ENCODE measurements at places on chromosomes 6 and 20. TPM values are rescaled to one million over a fixed set of nuclear protein-coding genes. Genes with fewer than 3 reads are reported as not detected.

- DNase-seq = no peak
Observed at GRCh38 chr6:82094166-82094806, 153.3 kb downstream of the IBTK start.

DNA sequence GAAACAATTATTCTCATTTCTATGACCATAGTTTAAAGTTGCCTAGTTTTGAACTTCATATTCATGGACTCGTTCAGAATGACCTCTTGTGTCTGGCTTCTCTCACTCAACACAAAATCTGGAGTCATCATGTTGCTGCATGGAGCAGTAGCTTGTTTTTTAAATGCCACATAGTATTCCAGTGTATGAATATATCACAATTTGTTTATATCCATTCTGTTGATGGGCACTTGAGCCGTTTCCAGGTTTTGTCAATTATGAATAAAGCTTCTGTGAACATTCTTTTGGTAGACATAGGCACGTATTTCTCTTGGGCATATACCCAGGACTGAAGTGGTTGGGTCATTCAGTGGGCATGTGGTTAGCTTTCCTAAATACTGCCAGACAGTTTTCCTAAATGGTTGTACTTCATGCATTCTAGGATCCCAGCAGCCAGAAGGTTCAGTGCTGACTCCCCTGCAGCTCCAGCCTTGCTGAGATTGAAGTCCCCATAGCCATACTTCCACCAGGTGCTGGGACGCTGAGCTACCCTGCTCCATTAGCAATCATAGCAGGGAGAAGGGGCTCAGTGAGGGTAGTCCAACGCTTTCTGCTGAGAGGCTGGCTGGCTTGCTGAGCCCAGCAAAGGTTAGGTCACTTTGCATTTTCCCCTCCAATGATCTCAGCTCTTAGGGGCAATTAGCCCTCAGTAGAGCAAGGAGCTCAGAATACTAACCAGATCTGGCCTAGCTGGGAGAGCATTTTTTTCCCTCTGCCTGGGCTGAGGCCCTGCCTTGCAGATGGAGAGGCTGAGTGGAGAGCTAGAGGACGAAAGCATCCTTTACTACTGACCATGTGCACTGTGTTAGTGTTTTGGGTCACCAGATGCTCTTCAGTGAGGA, 35.7 kb upstream of the CTNNBL1 start:
- no peak for DNase-seq

DNA sequence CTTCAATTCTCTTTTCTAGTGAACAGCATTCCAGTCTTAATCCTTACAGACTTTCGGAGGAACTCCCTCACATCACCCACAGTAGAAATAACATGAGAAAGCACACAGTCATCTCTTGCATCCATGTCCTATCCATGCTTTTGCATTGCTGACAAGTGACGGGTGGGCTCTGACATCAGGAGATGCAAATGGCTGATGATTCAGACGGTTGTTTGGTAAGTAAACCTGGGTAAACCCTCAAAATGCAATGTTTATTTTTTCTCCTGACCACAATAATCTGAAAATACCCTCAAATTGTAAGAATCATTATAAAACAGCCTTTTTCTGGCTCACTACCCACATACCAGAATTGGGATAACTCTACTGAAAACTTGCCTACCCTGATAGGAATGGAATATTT, 792.0 kb downstream of the MAFB start:
- DNase-seq = no peak

DNA sequence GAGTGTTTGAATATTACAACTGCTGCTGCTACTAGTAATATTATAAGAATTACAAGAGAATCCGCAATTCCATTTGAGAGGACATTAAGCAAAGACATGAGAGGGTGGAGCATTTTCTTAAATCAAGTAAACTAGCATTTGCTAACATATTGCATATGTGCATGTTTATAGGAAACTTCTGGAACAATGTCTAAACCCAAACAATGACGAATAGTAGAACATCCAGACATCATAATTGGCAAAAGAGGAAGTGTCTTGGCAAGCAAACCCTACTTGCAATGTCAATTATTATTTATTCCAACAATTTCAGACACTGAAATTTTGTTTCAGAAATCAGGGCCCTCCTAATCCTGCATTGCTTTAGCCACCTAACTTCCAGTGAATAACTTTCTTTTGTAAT, 1155.3 kb upstream of the GJE1 start:
- no peak for DNase-seq

DNA sequence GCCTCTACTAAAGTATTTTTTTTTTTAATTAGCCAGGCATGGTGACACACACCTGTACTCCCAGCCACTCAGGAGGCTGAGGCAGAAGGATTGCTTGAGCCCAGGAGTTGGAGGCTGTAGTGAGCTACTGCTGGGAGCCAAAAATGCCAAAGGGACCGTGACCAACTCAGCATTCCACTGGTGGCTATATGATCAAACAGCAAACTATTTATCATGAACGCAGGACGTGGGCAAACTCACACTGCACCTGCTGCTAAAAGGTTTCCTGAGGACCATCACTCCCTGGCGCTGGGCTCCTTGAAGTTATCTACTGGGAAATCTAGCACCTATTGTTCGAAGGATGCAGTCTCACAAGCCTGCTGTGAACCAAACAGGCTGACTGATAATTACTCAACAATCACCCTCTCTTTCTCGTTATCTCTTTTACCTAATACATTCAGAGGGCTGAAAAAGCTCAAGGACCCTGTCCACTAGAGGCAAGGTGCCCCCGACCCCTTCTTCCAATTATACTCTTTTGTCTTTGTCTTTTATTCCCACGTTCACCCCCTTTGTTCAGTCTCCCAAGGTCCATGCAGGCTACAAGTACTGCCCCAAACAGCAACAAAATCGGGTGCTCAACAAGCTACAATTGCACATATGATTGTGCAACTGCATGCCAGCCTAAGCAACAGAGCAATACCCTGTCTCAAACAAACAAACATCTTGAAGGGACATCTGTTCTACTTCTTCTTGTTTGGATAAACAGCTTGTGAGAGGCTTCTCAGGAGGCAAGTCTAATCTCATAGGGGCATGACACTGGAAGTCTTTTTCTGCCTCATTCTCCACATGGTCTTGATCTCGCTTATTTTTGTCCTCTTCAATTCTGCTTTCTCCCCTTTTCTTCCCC, 47.7 kb upstream of the PLN start:
- DNase-seq = no peak

Gene VGLL2
- total RNA-seq = not detected

GRCh38 chr6:158830736-158831135, 11.6 kb upstream of the EZR start:
- no peak for DNase-seq

DNA sequence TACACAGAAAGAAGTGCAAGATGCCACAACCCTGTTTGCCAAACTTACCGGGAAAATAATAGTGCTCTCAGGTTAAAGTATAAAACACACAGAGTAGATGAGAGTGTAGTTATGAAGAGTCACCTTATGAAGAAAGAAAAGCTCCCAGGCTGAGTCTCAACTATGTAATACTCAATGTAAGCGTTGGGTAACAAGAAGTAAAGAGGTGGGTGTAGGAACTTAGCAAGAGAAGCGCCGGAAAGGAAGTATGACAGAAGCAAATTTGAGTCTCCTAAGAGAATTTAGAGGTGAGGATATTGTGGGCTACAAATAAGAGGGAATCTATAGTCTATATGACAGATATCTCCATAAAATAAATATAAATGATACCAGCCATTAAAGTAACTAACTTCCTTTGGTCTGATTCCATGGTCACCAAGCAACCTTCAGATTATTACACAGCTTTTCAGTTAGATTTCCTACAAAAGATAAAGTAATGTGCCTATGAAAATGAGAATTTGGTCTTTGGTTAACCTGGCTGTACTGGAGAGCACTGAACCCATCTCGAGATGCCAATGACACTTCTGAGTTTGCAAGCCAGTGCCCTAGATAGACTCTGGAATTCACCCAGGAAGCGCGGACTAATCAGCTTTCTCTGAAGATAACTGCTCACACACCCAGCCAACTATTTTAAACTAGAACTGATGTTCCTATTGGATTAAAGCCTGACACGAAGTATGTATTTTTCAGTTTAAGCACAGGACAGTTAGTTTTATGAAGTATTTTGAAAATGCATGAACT, 1.8 kb downstream of the TUBE1 start:
- DNase-seq = no peak

DNA sequence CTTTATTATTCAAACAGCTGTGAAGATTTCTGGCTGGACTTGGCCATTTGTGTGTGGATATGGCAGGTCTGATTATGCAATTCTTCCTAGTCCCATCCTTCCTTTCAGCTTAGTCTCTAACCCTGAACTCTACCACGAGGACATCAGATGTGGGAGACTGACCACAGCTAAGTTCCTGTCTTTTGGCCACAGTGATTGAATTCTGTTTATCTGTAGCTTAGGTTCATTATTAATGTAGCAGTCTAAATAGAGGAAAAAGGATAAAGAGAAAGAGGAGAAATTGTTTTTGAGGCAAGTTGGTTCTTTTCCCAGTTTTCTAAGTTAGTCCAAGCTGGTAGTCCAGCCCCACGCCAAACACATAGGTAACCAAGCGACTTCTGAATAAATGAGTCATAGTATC, 598.9 kb downstream of the RFPL4B start:
- DNase-seq = no peak

Gene ABHD16A
- total RNA-seq = 57.8 TPM

GRCh38 chr6:11202513-11203305, 29.8 kb downstream of the NEDD9 start:
- no peak for DNase-seq

GRCh38 chr6:90890683-90891330, 303.9 kb upstream of the MAP3K7 start:
- no peak for DNase-seq

Gene CLPSL2
- total RNA-seq = not detected

- no peak for DNase-seq
Observed at GRCh38 chr6:135087803-135088202, 33.2 kb upstream of the HBS1L start.

DNA sequence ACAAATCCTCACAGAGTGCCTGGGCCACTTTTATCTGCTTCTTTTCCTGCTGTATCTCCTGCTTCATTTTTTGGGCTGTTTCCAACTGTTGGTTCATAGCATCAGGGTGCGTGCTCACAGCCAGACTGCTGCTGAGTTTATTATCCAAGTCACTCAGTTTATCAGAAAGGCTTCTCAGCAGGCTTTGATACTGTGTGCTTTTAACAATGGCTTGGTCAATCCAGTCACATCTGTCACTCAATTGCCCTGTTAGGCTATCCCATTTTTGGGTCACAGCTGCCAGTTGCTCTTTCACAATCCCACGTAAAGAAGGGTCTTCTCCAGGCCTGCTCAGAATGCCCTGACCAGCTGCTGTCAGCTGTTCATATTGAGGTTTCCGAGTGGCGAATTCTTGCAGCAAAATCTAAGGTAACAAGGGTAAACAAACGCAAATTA, 87.2 kb downstream of the DST start:
- no peak for DNase-seq

Gene MAS1
- total RNA-seq = not detected

Gene HNF4A
- not detected for total RNA-seq

Gene FBXO9
- total RNA-seq = 68.6 TPM

GRCh38 chr20:24662752-24663365, 193.4 kb downstream of the SYNDIG1 start:
- no peak for DNase-seq

- no peak for DNase-seq
Observed at GRCh38 chr6:136403110-136403980, 113.7 kb upstream of the BCLAF1 start.

Gene TCP11
- total RNA-seq = not detected

Gene NPBWR2
- total RNA-seq = not detected

DNA sequence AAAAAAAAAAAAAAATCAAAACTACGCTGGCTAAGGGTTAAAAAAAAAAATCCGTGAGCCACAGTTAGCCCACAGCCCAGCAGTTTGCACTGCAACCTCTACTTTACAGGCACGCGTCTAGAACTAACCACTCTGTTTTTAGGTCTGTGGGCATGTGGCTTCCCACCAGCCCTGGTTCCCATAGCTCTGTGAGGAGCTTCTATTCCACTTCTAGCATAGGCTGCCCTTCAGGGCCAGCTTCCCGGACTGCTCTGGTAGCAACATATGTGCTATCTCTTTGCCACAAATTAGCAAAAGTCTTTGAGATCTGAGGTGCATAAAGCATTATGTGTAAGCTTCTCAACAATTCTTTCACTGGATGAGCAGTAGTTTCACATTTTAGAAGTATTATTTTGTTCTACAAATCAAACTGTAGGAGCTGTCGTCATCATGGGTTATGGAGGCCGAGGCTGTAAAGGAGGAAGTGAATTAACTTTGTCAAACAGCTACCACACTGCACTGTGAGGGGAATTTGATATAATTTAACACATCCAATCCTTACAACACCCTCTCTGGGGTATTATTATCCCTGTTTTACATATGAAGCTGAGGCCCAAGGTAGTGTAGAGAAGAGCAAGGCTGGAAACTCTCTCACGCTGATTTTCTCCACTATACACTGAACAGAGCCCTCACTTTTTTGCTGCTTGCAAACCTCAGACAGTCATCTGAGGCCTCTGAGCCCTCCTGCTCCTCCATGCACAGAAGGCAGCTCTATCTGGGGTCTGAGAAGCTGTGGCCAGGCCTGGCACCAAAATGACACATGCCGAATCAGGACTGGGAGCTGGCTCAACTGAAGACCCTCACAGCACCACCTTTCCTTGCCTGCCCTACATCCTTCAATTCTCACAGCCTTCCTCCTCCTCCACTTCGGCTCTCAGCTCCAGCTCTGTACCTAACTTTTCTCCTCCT, 35.4 kb downstream of the MAN1A1 start:
- no peak for DNase-seq

DNA sequence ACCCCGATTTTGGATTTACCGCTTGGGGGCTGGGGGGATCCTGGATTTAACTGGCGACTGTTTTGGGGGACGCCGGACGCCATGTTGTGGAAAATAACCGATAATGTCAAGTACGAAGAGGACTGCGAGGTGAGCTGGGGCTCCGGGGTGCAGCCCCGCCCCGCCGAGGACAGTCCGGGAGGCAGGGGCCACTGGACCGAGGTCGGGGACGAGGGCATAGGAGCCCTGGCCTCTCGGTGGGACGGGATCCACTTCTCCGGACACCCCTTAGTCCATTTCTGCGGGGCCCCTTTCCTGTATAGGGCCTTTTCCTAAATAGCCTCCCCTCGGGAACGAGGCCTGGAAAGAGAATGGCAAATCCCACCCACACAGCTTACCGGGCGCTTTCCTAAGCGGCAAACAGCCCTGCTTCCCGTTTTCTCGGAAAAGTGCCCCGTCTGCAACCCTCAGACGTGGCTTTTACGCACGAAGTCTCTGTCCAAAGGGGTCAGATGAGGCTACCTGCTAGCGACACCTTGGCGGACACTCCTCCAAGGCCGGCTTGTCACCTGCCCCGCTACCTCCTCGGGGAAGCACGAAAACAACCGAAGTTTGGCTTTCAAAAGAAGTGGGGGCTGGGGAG, 469 bp downstream of the TFAP2C start:
- no peak for DNase-seq

Gene CAGE1
- total RNA-seq = 0.60 TPM

DNA sequence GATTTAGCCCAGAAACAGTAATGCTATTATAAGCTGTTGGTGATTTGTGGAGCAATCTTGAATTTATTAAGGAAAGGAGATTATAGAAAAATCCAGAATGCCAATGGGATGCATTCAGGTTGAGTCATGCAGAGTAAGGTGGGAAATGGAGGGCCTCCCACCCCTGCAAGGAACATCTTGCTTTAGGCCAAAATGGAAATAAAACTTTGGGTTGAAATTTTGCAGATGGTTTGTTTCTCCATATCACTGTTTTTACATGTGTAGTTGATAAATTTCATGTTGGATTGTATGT, 152.4 kb downstream of the BCAS1 start:
- DNase-seq = no peak
